ENCODE measurements at places on chromosomes 4 and X.
A peak's percentile ranks its signal among the peaks of the same experiment; 100 is the strongest.

DNA sequence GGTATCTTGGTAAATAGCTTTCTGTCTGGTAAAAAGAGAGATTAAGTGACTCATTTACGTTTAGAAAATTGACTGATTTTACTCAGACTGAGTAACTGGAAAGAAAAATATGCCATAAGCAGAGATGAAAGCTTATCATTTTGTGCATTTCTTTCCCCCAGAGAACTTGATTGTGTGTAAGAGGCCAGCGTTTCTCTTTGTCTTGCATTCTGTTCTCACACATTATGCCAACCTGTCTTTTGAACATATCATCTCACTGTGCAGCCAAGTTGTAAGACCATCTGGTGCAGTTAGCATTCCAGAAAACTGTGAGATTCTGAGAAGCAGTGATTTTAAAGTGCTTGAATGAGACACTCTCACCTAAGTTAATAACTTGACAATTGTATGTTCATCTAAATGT, 651.3 kb downstream of the TECRL start:
- no peak for DNase-seq

GRCh38 chrX:112844250-112844649, 3.6 kb upstream of the AMOT start:
- DNase-seq, result no peak

DNA sequence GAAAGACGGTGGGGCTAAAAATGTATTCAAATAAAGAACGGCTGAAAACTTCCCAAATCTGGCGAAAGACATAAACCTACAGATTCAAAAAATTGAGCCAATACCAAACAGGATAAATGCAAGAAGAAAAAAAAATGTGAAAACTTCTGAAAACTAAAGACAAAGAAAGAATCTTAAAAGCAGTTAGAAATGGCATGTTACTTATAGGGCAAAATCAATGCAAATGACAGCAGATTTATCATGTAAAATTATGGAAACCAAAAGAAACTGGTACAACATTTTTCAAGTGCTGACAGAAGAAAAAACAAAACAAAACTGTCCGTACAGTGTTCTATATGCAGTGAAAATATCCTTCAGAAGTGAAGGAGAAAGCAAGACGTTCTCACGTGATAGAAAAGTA, 239.0 kb downstream of the PDGFC start:
- DNase-seq, result no peak

- DNase-seq, result no peak
Observed at GRCh38 chrX:67545036-67545821, 1.4 kb downstream of the AR start.

DNA sequence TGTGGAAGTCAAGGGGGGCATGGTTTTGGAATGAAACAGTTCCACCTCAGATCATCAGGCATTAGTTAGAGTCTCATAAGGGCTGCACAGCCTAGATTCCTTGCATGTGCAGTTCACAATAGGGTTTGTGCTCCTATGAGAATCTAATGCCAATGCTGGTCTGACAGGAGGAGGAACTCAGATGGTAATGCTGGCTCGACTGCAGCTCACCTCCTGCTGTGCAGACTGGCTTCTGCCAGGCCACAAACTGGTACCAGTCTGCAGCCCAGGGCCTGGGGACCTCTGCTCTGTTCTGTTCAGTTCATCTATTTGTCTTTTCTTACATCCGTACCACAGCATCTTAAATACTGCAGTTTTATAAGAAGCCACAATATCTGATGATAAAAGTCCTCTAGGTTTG, 12.2 kb upstream of the MSL3 start:
- DNase-seq, result no peak

DNA sequence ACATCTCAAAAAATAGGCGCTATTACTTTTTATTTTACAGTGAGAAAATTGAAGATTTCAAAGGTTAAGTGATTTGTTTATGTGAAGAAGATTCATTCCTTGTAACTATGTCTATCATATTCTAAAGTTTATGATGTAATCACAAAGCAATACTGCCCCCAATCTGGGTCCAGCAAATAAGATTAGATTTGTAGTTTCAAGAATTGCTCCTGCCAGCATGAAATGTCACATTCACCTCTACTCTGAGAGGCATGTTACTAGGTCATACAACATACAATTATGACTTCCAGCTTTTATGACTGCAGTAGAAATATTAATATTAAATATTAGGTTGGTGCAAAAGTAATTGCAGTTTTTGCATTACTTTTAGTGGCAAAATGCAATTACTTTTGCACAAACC, 976.2 kb downstream of the FSTL5 start:
- no peak for DNase-seq

- DNase-seq, result no peak
Observed at GRCh38 chr4:126440297-126440696, 1125.5 kb downstream of the FAT4 start.

DNA sequence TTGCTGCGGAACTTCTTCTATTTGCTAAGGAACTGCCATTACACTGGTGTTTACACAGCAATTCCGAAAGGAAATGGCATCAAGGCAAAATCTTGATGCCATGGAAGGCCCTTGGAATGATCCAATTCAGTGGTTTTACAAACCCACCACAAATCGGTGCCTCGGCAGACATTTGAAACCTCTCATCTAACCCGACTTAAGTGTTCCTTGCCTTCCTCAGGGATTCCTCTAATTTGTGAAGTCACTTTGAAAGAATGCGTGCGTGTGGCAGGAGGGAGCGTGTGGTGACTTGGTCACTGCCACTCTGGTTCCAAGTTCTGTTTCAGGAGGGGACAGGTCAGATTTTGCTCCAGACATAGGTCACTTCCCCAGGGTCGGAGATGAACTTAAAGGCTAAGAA, 4.8 kb downstream of the NOP14 start:
- DNase-seq, result no peak

- no peak for DNase-seq
Observed at GRCh38 chr4:96407738-96408463, 568.0 kb downstream of the PDHA2 start.

- DNase-seq, result no peak
Observed at GRCh38 chr4:6769233-6769988, 13.1 kb upstream of the KIAA0232 start.

GRCh38 chr4:166481739-166482138, 608.7 kb downstream of the TLL1 start:
- DNase-seq, result no peak

DNA sequence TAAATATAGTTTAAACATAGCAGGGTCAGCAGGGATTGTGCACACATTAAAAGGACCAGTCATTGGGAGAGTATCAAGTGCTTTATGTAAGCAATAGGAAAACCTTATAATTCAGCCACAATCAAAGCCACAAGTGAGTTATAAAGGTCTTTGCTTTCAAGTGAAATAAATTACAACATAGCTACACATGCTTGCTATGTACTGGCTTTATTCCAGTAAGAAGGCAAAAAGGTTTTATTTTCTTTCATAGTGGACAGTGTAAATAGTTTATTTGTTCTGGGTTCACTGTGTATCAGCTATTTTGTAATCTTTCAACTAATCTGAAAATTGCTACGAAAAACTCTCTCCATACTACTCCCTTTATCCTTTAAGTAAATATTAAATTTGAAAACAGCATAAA, 691.4 kb downstream of the PCDH7 start:
- DNase-seq, result no peak

- DNase-seq, result peak; percentile 28
Observed at GRCh38 chrX:63350465-63350877, 661 bp downstream of the SPIN4 start.

- no peak for DNase-seq
Observed at GRCh38 chrX:40727581-40728252, 7.6 kb downstream of the MED14 start.

- DNase-seq, result no peak
Observed at GRCh38 chrX:146259207-146259606, 441.6 kb downstream of the SLITRK2 start.

DNA sequence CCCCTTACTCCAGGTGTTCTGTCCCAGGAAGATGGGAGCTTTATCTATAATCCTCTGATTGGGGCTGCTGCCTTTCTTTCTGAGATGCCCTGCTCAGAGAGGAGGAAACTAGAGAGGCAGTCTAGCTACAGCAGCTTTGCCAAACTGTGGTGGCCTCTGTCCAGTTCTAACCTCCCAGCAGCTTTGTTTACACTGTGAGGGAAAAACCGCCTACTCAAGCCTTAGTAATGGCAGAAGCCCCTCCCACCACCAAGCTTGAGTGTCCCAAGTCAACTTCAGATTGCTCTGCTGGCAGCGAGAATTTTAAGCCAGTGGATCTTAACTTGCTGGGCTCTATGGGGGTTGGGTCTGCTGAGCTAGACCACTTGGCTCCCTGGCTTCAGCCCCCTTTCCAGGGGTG, 394.9 kb upstream of the PABPC5 start:
- no peak for DNase-seq

DNA sequence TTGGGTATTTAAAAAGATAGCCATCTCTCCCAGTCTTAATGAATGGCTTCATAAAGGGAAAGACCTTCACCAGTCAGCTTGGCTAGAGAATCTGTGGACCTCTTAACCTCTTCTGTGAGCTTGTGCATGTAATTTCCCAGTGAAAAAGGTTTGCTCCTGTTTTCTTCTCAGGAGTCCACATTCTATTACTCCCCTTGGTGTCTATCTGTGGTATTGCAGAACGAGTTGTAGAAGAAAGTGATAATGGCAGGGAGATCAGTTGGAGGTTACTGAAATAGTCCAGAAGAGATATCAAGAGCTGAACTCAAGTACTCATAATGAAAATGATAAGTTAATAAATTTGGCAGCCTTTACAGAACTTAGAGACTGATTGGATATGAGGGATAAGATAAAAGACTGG, 16.5 kb upstream of the VAMP7 start:
- DNase-seq, result no peak

DNA sequence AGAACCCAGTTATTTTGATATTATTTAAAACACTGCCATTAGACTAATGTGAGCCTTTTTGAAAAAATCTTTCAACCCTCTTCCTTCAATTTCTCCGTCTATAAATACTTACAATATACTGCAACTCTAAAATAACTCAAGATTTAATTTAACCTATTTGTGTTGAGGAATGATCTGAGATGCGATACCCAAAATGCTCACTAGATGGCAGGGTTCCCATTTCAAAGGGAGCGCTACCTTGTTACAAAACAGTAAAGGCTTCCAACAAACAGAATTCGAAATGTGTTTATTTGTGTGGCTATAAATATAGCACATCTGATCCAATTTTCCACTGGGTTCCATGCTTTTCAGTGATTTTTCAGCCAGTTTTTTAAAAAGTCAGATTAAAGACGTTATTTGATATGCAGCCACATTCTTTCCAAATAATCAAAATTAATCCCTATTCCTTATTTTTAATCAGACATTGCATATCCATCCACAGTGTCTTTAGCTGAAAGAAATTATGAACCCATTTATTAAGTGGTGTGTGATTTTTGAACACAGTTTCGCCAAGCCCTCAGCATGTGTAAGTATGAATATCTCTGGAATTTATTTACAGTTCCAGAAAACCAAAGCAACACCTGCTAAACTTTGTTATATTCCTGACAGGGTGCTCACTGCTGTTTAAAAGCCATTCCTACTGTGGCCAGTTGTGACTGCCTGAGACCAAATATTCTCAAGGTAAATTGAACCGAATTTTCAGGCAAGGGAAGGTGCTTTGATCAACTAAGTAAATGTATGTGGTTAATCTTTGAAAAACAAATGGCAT, 668.0 kb upstream of the LCORL start:
- DNase-seq, result peak; percentile 67

GRCh38 chr4:47816748-47817147, 21.1 kb downstream of the CORIN start:
- no peak for DNase-seq
